Stimulated activated CD8-positive, alpha-beta memory T cell treated with anti-CD3 and anti-CD28 coated beads, Interleukin-7, amount 100 ng/mL, for 4 hours (primary cell): ENCODE measurements at places on chromosomes 4 and X.
A peak's percentile ranks its signal among the peaks of the same experiment; 100 is the strongest.

GRCh38 chr4:142043509-142043908 is 407.1 kb downstream of the IL15 start:
- no peak for DNase-seq

GRCh38 chr4:58560736-58561135 is 1450.6 kb upstream of the IGFBP7 start:
- DNase-seq = no peak

- no peak for DNase-seq
These were observed 214.1 kb upstream of the ATP6AP2 start for GRCh38 chrX:40366661-40367060.

GRCh38 chr4:110208419-110208818 is 10.0 kb upstream of the ELOVL6 start:
- DNase-seq = no peak

GRCh38 chr4:96248225-96248624 is 408.3 kb downstream of the PDHA2 start:
- no peak for DNase-seq

- DNase-seq = peak; percentile 4
These were observed 142.6 kb downstream of the EGF start for GRCh38 chr4:110055158-110055768.

DNA sequence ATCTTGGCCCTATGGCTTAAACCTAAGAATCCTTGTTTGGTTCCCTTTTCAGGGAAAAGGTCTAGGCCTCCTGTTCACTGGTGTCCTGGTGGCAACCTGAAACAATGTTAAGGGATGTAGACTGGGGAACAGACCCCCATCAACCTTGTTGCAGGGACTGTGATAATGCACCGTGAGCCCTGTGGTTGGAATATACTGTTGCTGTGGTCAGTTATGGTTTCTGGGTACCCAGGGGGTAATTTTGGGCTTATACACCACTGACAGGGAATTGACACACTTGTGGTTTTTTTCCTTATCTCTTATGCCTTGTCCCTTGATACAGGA is 64.0 kb upstream of the WDR1 start:
- no peak for DNase-seq

GRCh38 chr4:149465955-149466354 is 349.7 kb downstream of the IQCM start:
- no peak for DNase-seq

DNA sequence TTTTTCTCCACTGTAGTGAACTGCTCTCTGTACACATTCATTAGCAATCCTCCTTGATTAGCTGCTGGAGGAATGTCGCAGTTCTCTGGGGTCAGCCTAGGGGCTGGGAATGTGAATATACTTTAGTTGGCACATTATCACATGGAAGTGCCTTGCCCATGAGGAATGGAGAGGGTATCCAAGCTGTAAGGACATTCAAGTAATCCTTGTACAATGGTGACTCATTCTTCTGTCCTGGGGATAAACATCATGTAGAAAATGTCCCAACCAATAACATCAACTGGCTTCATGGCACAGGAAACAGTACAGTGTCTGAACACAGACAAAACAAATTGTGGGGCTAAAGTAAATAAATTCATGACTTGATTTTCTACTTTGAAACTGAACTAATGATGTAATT is 147.1 kb downstream of the GLRA2 start:
- DNase-seq = no peak

GRCh38 chr4:3202836-3203820 is 45.8 kb upstream of the MSANTD1 start:
- DNase-seq = no peak

- no peak for DNase-seq
These were observed 2164.0 kb downstream of the PCDH7 start for GRCh38 chr4:32884198-32884597.

DNA sequence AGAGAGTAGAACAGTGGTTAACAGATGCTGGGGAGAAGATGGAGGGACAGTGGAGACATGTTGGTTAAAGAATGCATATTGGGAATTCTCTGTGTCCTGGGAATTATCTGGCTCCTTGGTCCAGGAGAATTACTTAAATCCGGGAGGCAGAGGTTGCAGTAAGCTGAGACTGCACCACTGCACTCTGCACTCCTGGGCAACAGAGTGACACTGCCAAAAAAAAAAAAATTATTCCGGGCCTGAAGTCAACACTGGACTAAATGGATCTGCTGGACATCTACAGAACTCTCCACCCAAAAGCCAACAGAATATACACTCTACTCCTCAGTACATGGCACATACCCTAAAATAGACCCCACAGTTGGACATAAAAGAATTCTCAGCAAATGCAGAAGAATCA is 400.0 kb upstream of the CXorf51B start:
- DNase-seq = no peak

- DNase-seq = no peak
These were observed 70.6 kb upstream of the TLL1 start for GRCh38 chr4:165802452-165802851.

GRCh38 chr4:81470456-81471297 is 1.0 kb downstream of the RASGEF1B start:
- DNase-seq = peak; percentile 30

DNA sequence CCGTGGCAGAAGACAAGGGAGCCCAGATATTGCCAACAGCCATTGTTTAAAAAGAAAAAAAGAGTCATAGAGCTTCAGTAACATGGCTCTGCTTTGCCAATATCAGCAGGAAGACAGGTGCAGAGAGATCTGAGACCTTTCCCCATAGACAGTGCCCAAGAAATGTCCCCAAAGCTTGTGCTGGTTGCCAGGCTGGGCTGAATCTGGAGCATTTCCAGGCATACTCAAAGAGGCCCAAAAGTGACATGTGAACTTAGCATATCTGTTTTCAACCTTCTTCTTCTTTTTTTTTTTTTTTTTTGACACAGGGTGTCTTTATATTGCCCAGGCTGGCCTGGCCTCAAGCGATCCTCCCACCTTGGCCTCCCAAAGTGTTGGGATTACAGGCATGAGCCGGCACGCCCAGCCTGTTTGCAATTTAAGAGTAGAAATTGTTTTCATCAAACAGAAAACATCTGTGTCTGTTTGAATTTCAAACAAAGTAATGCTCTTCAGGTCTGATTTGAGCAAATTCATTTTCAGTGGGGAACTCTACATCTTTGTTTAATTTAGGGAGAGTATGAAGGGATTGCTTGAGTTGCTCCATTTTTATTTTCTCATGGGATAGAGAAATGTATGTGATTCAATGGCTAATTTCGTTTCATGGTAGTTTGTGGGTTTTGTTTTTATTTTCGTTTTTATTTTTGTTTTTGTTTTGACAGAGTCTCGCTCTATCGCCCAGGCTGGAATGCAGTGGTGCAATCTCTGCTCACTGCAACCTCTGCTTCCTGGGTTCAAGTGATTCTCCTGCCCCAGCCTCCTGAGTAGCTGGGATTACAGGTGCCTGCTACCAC is 56.6 kb upstream of the RBM47 start:
- no peak for DNase-seq

DNA sequence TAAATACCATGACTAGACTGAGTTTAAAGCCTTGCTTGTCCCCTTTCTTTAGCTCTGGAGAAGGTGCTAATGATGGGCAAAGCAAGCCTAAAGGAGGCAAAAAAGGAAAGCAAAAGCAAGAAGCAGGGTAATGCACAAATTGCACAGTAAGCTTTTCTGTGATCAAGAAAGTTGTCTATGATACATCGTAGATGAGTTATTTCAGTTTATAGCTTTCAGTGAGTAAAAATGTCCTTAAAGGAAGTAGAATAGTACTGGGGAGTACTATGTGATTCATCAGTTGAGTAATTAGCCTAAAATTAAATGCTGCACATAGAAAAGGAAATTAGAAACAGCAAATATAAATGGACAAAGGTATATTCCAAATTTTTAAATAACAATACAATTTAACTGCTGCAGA is 50.2 kb upstream of the PDE5A start:
- no peak for DNase-seq

GRCh38 chrX:69282893-69283690 is 117.8 kb upstream of the PJA1 start:
- DNase-seq = no peak

- DNase-seq = no peak
These were observed 608.8 kb downstream of the PCDH7 start for GRCh38 chr4:31328932-31329331.

GRCh38 chrX:136387951-136388502 is 87.3 kb downstream of the ADGRG4 start:
- DNase-seq = no peak

DNA sequence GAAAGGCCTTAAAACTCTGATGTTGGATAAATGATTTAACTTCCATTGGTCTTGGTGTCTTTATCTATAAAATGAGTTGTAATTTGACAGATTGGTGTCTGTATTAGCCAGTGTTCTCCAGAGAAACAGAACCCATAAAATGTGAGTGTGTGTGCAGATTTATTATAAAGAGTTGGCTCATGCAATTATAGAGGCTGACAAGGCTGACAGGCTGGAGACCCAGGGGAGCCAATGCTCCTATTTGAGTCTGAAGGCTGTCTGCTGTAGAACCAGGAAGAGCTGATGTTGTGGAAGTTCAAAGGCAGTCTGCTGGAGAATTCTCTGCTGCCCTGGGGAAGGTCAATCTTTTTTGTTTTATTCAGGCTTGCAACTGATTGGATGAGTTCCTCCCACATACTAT is 131.7 kb downstream of the SLC4A4 start:
- no peak for DNase-seq

- no peak for DNase-seq
These were observed 74.4 kb downstream of the SLC9B1 start for GRCh38 chr4:102945066-102945465.

DNA sequence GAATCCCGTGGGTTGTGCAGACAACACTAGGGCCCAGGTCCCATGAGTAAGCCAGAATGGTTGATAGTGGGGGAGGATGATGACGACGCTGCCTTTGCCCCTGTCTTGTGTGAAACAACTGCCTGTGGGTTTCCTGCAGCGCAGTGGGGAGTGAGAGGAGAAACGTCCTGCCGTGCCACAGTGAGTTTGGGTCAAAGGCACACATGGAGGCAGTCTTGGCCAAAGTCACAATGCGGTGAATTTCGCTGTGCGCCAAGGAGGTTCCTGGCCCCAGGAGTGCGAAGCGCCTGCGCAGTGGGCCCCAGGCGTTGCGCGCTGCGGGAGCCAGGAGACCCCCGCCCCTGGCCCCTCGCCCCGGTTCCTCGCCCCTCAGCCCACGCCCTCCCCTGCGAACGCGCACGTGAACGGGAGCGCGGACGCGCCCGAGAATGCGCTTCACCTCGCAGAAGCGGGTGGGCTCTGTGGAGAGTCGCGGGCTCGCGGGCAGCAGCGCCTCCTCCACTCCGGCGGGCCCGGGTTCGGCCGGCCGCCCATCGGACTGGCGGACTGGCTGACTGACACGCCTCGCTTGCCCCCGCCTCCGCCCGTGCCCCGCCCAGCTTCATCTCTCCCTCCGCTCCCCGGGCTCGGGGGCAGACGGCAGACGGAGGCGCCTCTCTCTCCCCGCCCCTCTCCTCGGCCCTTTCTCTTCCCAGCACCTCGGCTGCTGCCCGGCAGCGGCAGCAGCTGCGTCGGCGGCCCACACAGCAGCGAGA is at the start of gene NUDT10:
NUDT10 (plus strand) TSS at position 635 of the 755 bp plus-strand sequence. CDS start 144 bp downstream, outside the sequence.
- peak; percentile 21 for DNase-seq

DNA sequence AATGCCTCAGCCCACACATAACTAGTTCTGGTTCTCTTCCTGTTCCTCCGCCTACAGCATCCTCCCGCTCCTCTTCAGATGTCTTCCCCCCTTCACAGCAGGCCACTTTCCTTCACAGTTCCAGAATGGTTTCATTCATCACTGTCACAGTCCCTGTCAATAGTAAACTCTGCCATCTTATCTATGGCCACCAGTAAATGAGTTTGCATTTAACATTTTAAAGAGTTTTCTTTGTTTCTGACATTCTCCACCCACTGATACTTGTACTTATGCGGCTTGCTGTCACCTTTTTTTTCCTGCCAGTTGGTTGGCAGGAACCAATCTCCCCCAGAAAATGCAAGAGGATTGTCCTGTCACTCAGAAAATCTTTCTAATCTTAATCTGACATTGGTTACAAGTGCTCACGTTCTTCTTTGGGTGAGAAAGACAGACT is 114.1 kb downstream of the GLUD2 start:
- DNase-seq = no peak

GRCh38 chrX:48520455-48520854 is 1.2 kb upstream of the EBP start:
- DNase-seq = no peak

GRCh38 chr4:187995322-187996207 is at the start of gene ZFP42:
Gene ZFP42, plus strand, starts transcription at chr4:187995771. Its CDS starts 7,037 bp downstream, at chr4:188002808.
- no peak for DNase-seq
